ENCODE measurements at places on chromosomes 12 and 14.

DNA sequence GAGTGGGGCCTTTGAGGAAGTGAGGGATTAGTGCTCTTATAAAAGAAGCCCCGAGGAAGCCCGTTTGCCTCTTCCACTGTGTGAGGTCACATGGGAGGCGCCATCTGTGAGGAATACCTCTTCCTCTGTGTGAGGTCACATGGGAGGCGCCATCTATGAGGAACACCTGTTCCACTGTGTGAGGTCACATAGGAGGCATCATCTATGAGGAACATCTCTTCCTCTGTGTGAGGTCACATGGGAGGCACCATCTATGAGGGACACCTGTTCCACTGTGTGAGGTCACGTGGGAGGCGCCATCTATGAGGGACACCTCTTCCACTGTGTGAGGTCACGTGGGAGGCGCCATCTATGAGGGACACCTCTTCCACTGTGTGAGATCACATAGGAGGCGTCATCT lies 69.7 kb downstream of the SLC24A4 start:
- no peak for DNase-seq

DNA sequence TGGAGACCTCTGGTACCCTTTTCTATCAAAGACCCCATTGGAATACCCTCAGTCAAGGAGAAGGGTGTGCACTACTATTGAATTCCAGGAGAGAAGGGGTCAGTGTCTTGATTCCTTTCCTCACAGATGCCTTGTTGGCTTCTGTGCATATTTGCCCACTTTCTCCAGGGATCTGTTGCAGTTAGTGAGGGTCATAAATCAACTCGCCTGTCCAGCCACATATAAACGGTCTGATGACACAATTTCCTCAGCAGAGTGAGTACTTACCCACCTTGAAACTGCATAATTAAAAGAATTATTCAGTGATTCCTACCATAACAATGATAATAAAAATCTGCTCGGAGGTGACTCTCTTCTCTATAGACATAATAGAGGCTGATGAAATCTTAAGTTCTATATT lies 13.9 kb upstream of the DCD start:
- DNase-seq, result no peak

DNA sequence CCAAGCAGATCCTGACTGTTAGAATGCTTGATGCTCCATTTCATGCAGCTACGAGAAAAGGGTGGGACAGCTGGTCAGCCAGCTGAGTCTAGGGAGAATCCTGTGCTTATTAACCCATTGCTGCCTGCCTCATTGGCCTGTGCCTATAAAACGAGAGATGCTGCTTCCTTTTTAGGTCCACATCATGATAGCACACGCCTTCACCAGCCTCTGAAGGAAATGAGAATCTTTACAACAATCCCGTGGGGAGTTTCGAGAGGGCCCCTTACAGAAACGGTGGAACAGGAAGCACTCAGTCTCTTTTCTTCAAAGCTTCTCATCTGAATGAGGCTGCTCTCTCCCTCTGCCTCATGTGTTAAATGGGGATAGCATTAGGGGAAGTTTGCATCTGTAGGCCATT lies 147.3 kb upstream of the RFLNA start:
- DNase-seq, result no peak

GRCh38 chr14:32171469-32171868 lies 30.4 kb upstream of the RNU6-7 start:
- no peak for DNase-seq
